ENCODE measurements at places on chromosomes 1 and 21.

GRCh38 chr1:6955357-6956094, 170.3 kb downstream of the CAMTA1 start:
- no peak for DNase-seq

- no peak for DNase-seq
Observed at GRCh38 chr21:44589586-44590305, 2.6 kb downstream of the KRTAP10-6 start.

DNA sequence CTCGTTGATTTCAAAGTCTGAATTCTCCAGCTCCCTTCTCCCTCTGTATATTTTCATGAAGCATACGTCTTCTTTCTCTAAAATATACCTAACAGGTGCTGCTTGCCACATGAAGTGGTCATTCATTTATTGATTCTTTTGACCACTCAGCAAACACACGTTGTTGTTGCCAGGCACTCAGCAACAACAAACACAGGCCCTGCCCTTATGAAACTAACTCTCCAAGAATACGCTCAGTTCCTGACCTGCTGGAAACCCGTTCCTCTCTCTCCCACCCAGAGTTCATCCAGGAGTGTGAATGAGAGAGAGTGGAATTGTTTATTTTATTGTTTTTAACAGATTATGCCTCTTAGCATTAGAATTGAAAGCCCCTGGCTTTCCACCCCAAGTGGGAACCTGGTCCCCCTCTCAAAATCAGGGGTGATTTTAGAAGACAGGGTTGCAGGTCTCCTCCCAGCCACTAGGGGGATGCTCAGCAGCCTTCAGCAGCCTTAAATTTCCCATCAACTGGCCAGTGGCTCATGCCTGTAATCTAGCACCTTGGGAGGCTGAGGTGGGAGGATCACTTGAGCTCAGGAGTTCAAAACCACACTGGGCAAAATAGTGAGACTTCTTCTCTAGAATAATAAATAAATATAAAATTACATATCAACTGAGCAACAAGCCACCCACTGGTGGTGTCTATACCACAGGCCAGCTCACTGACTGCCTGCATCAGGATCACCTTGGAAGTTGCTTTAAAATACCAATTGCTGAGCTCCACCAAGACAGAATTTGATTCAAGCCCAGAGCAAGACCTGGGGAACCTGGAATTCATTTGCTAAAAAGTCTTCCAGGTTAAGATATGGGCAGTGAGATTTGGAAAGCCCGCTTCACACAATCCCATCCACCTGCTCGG, 181.0 kb upstream of the KLHDC7A start:
- DNase-seq: no peak

- DNase-seq: no peak
Observed at GRCh38 chr1:66745451-66745850, 6.8 kb upstream of the DYNLT5 start.

GRCh38 chr1:183282101-183282855, 96.2 kb downstream of the LAMC2 start:
- no peak for DNase-seq

GRCh38 chr1:181675091-181675917, 192.0 kb downstream of the CACNA1E start:
- DNase-seq: no peak

- DNase-seq: no peak
Observed at GRCh38 chr1:47817861-47818260, 179.3 kb downstream of the TRABD2B start.

DNA sequence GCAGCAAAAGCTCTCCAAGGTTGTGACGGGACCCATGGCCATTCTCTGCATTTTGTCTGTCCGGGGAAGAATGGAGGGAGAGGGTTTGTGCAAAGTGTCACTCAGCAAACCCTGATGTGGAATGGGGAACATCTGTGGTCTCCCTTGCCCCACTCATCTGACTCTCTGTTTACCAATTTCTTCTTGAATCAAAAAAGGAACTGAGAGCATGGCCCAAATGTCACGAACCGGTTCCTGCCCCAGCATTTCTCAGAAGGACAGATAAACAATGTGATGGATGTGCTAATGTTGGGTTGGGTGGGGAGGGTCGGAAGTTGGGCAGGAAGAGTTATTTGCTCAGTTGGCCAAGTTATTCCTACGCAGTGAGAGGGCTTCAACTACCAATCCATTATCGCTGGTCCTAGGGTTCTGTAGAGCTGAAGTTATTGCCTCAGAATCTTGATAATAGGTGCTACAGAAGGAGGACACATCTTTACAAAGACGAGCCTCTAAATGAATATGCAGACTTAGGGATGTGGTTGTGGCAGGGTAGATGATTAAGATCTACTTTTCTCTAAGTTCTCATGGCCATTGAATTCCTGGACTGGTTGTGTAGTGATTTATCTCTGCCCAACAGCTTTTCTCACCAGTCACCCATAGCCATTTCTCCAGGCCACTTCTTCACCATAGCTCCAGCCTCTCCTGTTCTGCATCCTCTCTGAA, 9.6 kb upstream of the DUSP12 start:
- no peak for DNase-seq

DNA sequence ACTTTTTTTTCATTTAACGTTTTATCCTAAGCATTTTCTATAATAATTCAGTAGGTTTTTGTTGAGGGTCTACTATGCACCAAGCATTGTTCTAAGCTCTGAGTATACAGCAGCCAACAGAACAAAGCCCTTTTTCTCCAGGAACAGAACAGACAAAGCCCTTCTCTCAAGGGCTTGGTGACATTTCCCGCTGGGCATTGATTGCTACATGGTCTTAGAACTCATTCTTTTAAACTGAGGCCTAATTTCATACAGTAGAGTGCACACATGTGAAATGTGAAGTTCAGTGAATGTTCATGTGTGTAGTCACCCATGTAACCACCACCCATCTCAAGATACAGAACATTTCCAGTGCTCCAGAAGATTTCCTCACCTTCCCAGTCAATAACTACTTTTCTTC, 15.2 kb upstream of the PDIK1L start:
- DNase-seq: no peak

DNA sequence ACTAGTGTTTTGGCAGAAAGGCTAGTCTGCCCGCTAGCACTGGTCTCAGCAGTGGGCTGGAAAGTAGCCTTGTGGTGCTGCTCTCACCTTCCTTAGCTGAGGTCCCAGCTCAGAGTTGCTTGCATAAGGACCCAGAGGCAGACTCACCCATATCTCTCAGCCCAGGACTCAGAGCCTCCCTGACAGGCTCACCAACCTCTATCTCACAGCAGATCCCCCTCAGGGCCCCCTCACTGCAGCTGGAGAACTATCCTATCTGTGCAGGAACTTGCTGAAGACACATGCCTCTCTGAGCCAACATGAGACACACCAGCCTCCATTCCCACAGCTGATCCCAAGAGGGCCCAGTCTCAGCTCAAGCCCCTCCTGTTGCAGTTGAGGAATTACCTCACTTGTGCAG, 82.6 kb downstream of the IARS2 start:
- DNase-seq: no peak

DNA sequence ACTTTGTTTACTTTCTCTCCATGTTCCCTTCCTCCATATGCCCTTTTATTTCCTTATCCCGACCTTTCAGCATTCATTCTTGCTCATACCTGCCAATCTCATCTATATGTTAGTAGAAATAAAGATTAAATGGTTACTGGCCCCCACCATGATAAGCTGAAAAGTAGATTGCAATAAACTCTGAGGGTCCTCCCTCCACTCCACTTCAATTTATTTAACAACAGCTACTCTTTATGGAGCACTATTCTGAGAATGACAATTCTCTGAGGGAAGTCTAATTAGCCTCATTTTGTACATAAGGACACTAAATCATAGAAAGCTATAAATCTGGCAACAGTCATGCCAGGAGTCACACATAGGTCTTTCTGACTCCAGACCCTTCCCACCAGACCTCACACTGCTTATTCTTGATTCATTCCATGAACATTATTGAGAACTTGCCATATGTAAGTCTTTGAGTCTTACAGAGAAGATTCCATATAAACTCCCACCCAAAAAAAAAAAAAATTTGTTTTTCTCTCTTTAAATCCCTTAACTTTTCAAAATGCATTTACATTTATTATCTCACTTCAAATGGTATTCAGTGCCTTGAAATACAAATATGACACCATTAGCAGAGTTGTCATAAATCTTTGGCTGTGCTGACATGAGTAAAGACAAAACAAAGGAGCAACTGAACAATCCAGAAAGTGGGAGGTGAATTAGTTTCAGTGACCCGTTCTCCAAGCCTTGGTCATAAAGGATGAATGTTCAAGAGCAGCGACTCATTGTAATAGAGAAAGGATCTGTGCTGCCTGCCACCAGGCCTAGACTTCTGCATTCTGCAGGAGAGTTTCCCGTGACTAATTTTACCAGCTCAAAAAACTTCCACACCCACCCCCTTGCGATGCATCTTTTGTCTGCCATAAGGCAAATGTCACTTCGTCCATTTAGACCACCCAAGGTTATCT, 28.5 kb downstream of the PALMD start:
- DNase-seq: no peak

GRCh38 chr21:38054334-38054733, 138.1 kb upstream of the KCNJ6 start:
- DNase-seq: no peak

DNA sequence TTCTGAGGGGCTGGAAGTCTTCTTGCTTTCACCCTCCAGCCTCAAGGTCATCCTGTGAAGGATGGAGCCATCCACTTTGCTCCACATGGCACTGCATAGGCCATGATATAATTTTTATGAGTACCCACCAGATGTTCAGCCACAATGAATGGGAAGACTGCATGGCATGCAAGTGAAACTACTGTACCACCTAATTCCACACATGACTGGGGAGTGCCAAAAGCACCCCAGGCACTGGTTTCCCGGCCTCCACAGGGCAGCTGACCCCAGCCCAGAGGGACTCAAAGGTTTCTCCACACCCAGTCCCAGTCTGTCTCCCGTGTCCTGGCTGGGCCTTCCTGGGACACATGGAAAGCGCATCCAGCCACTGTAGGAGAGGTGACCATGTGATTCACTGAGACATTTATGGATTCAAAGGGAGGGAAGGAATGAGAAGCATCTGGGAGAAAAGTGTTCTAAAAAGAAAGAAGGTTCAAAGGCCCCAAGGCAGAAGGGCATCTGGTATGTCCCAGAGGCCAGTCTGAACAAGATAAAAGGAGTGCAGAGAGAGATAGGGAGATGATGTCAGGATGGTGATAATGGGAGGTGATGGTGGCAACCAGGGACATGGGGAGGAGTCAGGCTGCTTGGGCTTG, 12.1 kb downstream of the RHOU start:
- no peak for DNase-seq

GRCh38 chr1:16474166-16474800, 33.8 kb downstream of the NECAP2 start:
- DNase-seq: no peak

GRCh38 chr1:64838486-64838885, 93.6 kb downstream of the RAVER2 start:
- DNase-seq: no peak

GRCh38 chr1:7513081-7513480, 258.0 kb upstream of the VAMP3 start:
- no peak for DNase-seq

GRCh38 chr1:56188855-56189254, 390.5 kb downstream of the PLPP3 start:
- no peak for DNase-seq

- peak; percentile 77 for DNase-seq
Observed at GRCh38 chr1:26275580-26276431, 4.1 kb upstream of the SH3BGRL3 start.

- DNase-seq: peak; percentile 84
Observed at GRCh38 chr21:37435120-37435519, 68.5 kb downstream of the DYRK1A start.

GRCh38 chr1:202162047-202162417, 1.6 kb upstream of the PTPN7 start:
- no peak for DNase-seq

GRCh38 chr21:38173276-38174035, 83.3 kb upstream of the KCNJ15 start:
- no peak for DNase-seq

GRCh38 chr1:245561665-245562234, 407.0 kb downstream of the KIF26B start:
- no peak for DNase-seq

DNA sequence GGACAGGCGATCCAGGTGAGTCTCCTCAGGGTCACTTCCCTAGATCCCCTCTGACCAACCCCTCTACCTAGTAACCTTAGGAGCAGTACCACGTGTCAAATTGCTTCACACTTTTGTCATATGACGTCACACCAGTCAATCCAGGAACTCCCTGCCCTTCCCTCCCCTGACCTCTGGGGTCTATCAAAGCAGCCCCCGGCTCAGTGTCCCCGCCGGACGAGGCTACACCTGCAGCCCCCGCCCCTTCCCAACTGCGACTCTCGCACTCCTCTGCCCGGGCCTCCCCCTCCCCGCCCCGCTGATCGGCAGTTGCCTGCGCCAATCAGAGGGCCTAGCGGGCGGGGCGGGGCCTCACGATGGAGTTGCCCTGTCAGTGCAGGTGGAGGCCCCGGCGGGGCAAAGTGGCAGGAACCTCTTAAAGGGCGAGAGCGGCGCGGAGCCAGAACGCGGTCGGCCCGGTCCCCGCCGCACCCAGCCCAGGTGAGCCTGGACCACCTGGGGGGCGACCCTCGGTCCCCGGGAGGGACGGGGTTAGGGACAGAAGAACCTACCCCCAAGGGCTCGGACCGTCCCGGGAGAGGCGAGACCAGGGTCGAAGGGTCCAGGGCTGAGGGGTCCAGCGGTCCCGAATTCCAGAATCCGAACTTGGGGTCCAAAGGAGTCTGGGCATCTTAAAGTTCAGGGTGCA, 27.5 kb upstream of the EPB41 start:
- DNase-seq: peak; percentile 67

DNA sequence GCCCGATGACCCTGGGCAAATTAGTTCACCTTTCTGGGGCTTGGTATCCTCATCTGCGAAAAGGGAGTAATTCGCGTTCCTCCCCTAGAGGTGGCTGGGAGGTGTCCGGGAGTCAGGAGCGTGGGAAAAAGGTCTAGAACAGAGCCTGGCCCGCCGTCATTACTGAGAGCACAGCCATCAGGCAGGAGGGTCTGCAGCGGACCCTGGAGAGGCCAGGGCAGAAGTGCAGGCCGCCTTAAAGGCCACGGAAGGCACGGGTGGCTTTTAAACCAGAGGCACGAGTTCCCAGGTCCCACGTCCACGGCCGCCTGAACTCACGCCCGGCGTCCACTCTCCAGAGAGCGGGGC, 850 bp downstream of the PANK4 start:
- DNase-seq: no peak

- DNase-seq: no peak
Observed at GRCh38 chr1:201026234-201026633, 2.7 kb upstream of the KIF21B start.

- DNase-seq: no peak
Observed at GRCh38 chr21:36918291-36918690, 48.2 kb downstream of the HLCS start.

DNA sequence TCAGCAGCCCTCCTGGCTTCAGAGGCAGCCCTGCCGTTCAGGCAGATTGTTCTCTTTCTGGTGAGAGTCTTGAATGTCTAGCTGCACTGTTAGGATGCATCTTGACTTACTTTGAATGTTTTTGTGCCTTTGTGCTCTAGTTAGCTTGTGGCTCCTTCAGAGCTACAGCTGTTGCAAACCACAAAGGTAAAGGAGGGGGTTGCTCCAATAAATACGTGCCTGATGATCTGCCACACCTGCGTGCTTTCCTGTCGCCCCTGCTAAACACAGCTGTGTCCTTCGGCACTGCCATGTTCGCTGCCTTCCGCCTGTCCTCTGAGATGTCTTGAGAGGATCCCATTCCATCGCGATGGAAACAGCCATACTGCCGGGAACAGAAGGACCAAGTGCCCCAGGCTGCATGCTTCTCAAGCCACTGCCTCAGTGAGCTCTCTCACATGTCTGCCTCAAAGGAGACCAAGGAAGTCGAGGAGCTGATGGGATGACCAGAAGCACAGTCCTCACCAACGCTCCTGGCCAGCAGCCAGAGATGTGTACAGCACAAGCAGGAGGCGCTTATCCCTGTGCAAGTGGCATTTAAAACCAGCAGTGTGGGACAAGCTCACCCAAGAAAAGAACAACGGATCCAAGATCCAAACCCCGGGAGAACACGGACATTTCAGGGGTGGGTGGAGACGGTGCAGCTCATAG, 12.0 kb upstream of the SMIM12 start:
- DNase-seq: no peak
